ENCODE measurements at places on chromosomes 16 and 17.

DNA sequence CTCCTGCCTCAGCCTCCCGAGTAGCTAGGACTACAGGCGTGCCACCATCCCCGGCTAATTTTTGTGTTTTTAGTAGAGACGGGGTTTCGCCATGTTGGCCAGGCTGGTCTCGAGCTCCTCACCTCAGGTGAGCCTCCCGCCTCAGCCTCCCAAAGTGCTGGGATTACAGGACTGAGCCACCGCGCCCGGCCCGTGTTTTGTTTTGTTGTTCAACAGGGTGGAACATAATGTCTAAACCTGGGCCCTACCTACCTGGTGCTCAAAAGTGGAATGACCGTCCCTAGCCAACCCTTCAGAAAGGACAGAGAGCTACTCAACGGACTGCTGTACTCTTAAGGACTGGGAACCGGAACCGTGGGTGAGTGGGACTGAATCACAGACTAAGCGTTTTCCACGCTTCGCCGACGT lies 772 bp upstream of the KIF22 start:
- no peak for DNase-seq

GRCh38 chr17:73399056-73399455 lies 87.3 kb upstream of the CDC42EP4 start:
- no peak for DNase-seq

GRCh38 chr17:48869821-48870318 lies 22.7 kb upstream of the ATP5MC1 start:
- DNase-seq = no peak

GRCh38 chr17:81434072-81434471 lies 38.8 kb downstream of the BAHCC1 start:
- DNase-seq = no peak

DNA sequence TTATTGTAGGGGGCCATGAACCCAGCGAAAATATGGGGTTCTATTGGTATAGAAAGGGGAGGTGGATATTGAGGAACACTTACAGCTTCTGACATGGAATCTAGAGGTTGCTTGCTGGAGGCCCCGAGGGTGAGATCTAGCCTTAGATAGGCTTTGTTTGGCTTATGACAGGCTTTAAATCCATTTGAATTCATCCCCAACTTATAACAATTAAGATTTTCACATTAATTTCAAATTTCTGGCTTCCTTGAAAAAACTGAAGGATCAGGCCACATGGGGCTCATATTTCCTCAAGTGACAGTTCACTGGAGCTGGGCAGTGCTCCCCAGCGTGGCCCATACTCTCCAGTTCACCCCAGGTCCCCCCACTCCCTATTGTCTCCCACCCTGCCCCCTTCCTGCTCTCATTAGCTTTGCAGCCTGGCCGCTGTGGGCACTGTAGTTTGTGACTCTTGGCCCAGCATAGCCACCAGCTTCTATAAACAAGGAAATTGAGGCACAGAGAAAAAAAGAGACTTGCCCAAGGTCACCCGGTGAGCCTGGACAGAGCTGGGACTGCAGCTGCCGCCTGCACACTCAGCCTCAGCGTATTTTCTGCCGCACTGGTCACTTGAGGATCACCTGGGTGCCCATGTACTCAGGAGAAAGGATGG lies 19.8 kb upstream of the ADGRG1 start:
- no peak for DNase-seq

DNA sequence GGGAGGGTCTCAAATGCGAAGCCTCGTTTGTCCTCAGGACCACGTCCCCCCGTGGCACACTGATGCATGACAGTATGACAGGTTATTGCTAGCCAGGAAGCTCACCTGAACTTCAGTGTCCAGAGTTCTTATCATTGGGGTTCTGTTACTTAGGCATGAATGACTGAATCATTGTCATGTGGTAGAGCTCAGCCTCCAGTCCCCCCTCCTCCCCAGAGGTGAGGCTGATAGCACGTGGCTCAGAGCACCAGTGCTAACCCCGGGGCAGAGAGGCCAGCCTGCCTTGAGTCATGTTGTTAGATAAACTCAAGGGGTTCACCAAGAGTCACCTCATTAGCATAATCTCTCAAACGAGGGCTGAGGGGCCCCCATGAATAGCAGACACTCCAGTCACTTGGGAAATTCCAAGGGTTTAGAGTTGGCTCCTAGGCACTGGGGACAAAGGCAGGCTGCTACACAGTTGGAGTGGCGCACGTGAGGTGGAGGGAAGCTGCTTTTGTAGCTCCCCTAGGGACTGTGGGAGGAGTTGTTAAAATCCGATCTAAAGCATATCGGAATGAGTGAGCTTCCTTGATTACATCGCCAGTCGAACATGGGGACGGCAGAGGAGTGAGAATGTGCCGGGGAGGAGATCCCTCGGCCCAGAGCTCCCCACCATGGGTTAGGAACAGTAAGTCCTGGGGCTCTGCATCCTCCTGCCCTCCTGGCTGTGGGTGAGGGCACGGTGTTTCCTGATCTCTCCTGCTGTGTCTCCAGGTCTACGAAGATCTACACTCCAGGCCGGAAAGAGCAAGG lies 18.2 kb downstream of the DHX38 start:
- DNase-seq = no peak

All from epithelial cell of prostate (primary cell).